ENCODE measurements at places on chromosomes 11 and 22. TPM values are rescaled to one million over a fixed set of nuclear protein-coding genes. Genes with fewer than 3 reads are reported as not detected.

- H3K27me3 ChIP-seq: no peaks in the 10 kb centered on the region
- no peak overlapping the region for H3K4me3 ChIP-seq
- DNase-seq: peak; percentile 53
- no peaks in the 10 kb centered on the region for H3K36me3 ChIP-seq
- peaks cover 28% of the 10 kb centered on the region for H3K4me1 ChIP-seq
- H3K27ac ChIP-seq: peak overlapping the region; percentile 61
Observed at GRCh38 chr22:35921777-35922176, 106.8 kb downstream of the RBFOX2 start.

DEPDC7 gene
- 0.74 TPM for total RNA-seq

KCTD14 gene
- total RNA-seq: 0.97 TPM

DNA sequence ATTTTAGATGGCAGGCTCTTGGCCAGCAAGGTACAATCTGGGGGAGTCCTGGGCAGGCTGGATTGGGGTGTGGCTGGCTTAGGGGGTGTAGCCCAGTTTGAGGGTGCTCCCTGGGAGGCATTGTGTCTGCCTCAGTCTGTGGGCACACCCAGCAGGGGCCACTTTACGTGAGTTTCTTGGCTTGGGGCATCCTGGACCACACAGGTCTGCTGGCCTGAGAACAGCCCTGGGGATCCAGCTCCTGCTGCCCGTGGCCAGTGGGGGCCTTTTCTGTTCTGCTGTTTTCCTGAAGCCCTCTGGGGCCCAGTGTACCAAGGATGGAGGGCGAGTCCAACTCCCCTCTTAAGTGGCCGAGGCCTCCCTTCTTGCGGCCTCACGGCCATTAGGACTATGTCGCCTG is 71.9 kb downstream of the MPPED1 start:
- H3K27ac ChIP-seq: no peak overlapping the region
- no peak overlapping the region for H3K4me3 ChIP-seq
- H3K27me3 ChIP-seq: no peaks in the 10 kb centered on the region
- no peaks in the 10 kb centered on the region for H3K36me3 ChIP-seq

MEI1 gene
- total RNA-seq: 0.38 TPM

ABCG4 gene
- 0.10 TPM for total RNA-seq

- H3K27me3 ChIP-seq: no peaks in the 10 kb centered on the region
- peaks cover 6% of the 10 kb centered on the region for H3K4me1 ChIP-seq
- no peak for DNase-seq
- no peak overlapping the region for H3K27ac ChIP-seq
Observed at GRCh38 chr11:115363921-115364320, 140.3 kb downstream of the CADM1 start.

PHLDA2 gene
- 8.1 TPM for total RNA-seq

DNA sequence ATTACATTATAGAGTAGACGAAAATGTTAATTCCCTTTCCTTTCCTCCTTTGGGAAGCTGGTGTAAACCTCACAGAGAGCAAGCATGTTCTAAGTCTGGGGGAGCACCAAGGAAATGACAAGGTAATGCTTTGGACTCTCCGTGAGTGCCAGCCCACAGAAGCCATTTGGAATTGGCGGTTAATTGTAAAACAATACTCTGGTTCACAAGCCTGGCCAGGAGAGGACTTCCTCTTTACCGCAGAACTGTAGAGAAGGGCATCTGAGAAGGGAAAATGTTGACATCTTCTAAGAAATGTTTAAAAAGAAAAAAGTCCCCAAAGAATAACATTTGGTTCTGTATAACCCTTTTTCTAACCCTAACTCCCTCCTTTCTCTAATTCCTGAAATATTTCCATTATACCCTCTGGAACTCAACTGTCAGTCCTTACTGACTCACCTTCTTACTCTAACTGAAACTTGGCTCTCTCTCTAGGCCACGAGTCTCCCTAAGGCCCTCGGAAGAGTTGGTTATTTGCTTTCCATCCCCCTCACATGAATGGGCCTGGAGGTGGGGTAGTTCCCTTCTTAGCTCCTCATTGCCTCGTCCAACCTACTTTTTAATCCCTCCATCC is 379.8 kb downstream of the SOX6 start:
- DNase-seq: no peak
- no peak overlapping the region for H3K27ac ChIP-seq
- H3K4me1 ChIP-seq: peaks cover 4% of the 10 kb centered on the region
- H3K36me3 ChIP-seq: no peaks in the 10 kb centered on the region
- no peak overlapping the region for H3K4me3 ChIP-seq

GRCh38 chr11:6323291-6323905 is 3.1 kb upstream of the CAVIN3 start:
- peaks cover 5% of the 10 kb centered on the region for H3K27me3 ChIP-seq
- H3K4me3 ChIP-seq: no peak overlapping the region
- H3K36me3 ChIP-seq: peaks cover 3% of the 10 kb centered on the region
- DNase-seq: no peak
- H3K27ac ChIP-seq: peak overlapping the region; percentile 42

TSPAN32 gene
- total RNA-seq: 0.23 TPM

OR2AG1 gene
- not detected for total RNA-seq

- H3K36me3 ChIP-seq: peaks cover 38% of the 10 kb centered on the region
- peaks cover 8% of the 10 kb centered on the region for H3K27me3 ChIP-seq
- DNase-seq: peak; percentile 75
- H3K27ac ChIP-seq: no peak overlapping the region
- H3K4me1 ChIP-seq: peaks cover 15% of the 10 kb centered on the region
Observed at GRCh38 chr11:72585762-72586311, 88.4 kb downstream of the PDE2A start.

GRCh38 chr22:49674479-49675050 is 153.1 kb downstream of the BRD1 start:
- no peaks in the 10 kb centered on the region for H3K36me3 ChIP-seq
- DNase-seq: no peak
- peaks cover 5% of the 10 kb centered on the region for H3K4me1 ChIP-seq
- H3K27ac ChIP-seq: no peak overlapping the region
- H3K4me3 ChIP-seq: no peak overlapping the region

GRCh38 chr11:35550374-35551036 is 25.1 kb upstream of the PAMR1 start:
- no peaks in the 10 kb centered on the region for H3K27me3 ChIP-seq
- no peak overlapping the region for H3K27ac ChIP-seq
- no peak for DNase-seq
- H3K4me1 ChIP-seq: no peaks in the 10 kb centered on the region

TOM1 gene
- total RNA-seq: 32.0 TPM

DNA sequence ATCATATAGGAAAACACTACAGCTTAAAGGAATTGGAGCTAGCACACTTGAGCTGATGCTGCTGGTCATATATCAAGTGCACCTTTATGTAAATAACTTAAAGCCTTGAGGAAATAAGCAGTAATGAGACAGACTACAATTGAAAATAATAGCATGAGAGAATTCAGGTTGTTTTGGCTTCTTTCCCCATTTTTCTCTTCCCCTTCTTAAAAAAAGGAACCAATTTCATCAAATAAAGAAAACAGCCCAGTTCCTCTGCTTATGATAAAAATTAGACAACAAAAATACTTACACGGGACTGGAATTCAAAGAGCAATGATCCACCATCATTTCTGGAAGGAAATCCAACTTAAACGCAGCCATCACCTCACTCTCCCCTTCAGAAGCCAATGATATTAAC is 50.2 kb upstream of the RAPSN start:
- H3K27ac ChIP-seq: no peak overlapping the region
- no peaks in the 10 kb centered on the region for H3K27me3 ChIP-seq
- H3K4me3 ChIP-seq: no peak overlapping the region
- DNase-seq: no peak
- peaks cover 11% of the 10 kb centered on the region for H3K36me3 ChIP-seq

DNA sequence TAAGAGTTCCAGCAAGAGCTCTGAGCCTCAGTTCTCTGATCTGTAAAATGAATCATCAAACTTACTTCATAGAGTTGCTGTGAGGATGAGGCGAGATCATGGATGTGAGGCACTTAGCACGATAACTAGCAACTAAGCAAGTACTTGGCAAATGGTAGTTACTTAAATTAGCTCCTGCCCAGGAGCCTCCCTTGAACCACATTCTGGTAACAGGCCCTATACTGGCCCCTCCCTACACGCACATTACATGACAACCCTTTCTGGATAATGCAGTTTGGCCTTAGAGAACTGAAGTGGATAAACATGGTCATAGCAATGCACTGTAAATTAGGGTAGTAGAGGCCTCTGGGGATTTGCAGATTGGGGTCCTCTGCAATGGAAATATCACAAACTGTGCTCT is 187.4 kb upstream of the NARS2 start:
- no peak for DNase-seq
- no peak overlapping the region for H3K27ac ChIP-seq
- H3K4me3 ChIP-seq: no peak overlapping the region
- H3K36me3 ChIP-seq: no peaks in the 10 kb centered on the region
- peaks cover 2% of the 10 kb centered on the region for H3K27me3 ChIP-seq
- peaks cover 2% of the 10 kb centered on the region for H3K4me1 ChIP-seq

- peaks cover 15% of the 10 kb centered on the region for H3K4me1 ChIP-seq
- peak; percentile 39 for DNase-seq
- H3K4me3 ChIP-seq: peak overlapping the region; percentile 99
- H3K27me3 ChIP-seq: no peaks in the 10 kb centered on the region
- H3K36me3 ChIP-seq: no peaks in the 10 kb centered on the region
Observed at GRCh38 chr22:41619979-41620588, 759 bp downstream of the DESI1 start.

- H3K27ac ChIP-seq: no peak overlapping the region
- peaks cover 3% of the 10 kb centered on the region for H3K36me3 ChIP-seq
- H3K27me3 ChIP-seq: peaks cover 6% of the 10 kb centered on the region
- no peak for DNase-seq
Observed at GRCh38 chr11:122734848-122735496, 79.5 kb downstream of the UBASH3B start.

PRG3 gene
- not detected for total RNA-seq

WNT7B gene
- not detected for total RNA-seq

GRCh38 chr11:76701294-76702040 is 30.9 kb upstream of the LRRC32 start:
- H3K36me3 ChIP-seq: peaks cover 3% of the 10 kb centered on the region
- H3K27ac ChIP-seq: no peak overlapping the region
- H3K4me1 ChIP-seq: peaks cover 13% of the 10 kb centered on the region

DNA sequence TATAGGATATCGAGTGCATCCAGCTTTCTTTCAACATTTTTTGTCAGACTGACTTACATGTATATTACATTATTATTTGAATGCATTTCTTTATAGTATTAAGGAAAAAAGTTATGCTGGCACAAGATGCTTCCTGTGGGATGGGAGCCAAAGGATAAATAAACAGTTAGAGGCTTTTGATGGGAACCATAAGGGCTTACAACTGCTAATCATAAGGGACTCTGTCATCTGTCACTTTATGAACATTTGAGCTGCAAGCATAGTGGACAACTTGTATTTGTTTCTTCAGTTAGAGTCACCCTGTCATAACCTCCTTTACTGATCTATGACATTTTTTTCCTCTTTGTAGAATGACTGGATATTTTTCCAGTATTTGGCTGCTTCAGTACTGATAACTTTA is 132.4 kb upstream of the CHORDC1 start:
- H3K27me3 ChIP-seq: no peaks in the 10 kb centered on the region
- H3K4me1 ChIP-seq: no peaks in the 10 kb centered on the region
- no peak overlapping the region for H3K27ac ChIP-seq
- H3K36me3 ChIP-seq: no peaks in the 10 kb centered on the region
- no peak for DNase-seq
- H3K4me3 ChIP-seq: no peak overlapping the region

- H3K4me3 ChIP-seq: no peak overlapping the region
- H3K36me3 ChIP-seq: no peaks in the 10 kb centered on the region
- DNase-seq: no peak
- H3K4me1 ChIP-seq: no peaks in the 10 kb centered on the region
- H3K27me3 ChIP-seq: no peaks in the 10 kb centered on the region
Observed at GRCh38 chr11:96486890-96487611, 97.2 kb downstream of the JRKL start.

MB gene
- total RNA-seq: not detected
